ENCODE measurements at places on chromosomes 3 and 15.
A peak's percentile ranks its signal among the peaks of the same experiment; 100 is the strongest.

DNA sequence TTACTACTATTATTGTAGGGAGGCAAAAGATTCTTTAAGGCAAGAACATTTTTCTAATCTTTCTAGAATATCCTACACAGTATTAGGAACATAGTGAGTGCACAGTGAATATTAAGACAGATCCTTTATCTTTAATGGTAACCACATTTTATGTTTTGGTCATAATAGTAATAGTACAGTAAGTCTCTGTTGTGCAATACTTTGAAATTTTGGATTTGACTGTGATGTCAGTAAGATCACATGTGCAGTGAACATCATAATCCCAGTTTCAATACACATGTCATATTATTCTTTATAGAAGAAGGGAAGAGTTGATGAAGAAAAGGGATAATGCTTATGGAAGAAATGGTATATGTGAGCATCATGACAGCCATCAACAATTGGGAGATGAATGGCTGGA lies 10.7 kb downstream of the STT3B start:
- no peak for DNase-seq

DNA sequence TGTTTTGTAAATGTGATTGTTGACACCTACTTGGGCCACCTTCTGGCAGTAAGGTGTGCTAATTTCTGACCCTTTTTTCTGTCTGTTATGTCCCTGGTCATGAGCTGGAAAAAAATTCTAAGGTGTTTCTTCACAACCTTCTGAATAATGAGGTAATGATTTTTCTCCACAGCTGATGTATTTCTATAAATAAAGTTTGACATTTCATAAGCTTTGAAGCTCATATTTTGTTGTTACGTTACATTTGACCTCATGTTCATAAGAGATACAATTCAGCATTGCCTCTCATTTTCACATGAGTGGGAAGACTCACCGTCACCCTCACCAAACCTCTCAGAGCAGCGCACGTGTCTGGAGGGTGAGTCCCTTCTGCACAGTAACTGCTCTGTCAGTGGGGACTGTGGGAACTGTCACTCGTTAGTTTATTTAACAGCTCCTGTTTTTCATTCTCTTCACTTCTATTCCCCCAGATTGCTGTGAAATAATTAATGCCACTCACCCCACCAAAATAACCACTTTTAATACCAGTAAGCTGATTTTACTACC lies 140.9 kb downstream of the PLCL2 start:
- DNase-seq, result no peak

- DNase-seq, result peak; percentile 68
These were observed 89.6 kb downstream of the TMEM266 start for GRCh38 chr15:76149291-76149915.

GRCh38 chr3:138467931-138468330 lies 33.5 kb downstream of the ESYT3 start:
- DNase-seq, result no peak

DNA sequence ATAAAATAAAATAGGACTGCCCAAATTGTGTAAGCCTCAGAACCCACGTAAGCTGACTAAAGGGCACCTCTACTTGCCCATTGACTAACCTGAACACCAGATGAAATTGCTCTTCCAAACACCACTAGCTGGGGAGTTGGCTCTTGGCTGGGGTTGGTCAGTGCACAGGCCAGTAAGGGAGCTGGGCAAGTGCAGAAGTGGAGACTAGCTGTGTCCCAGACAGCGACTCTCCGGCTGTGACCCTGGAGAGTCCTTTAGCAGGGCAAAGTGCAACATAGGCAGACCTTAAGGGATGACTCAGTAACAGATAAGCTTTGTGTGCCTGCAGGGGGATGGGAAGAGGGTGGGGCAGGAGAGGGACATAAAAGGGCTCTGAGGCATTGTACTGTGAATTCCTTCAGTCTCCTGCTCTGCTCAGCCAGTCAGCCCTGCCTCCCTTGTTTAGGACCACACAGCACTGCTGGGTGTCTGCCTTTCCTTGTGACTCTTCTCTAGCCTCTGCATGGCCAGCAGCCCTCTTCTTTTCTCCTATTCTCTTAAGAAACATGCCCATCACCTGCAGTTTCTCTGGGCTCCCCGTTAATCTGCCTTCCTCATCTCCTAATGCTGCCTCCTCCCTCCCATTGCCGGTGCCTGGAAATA lies 13.2 kb downstream of the NR1I2 start:
- peak; percentile 33 for DNase-seq

DNA sequence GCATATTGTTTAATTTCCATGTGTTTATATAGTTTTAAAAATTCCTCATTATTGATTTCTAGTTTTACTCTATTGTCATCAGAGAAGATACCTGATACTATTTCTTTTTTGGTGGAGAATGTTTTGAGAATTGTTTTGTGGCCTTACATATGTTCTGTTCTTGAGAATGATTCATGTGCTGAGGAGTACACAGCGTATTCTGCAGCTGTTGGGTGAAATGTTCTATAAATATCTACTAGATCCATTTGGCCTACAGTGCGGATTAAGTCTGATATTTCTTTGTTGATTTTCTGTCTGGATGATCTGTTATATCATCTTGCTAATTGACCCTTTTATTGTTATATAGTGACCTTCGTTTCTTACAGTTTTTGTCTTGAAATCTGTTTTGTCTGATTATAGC lies 109.7 kb downstream of the UBE2E2 start:
- no peak for DNase-seq

DNA sequence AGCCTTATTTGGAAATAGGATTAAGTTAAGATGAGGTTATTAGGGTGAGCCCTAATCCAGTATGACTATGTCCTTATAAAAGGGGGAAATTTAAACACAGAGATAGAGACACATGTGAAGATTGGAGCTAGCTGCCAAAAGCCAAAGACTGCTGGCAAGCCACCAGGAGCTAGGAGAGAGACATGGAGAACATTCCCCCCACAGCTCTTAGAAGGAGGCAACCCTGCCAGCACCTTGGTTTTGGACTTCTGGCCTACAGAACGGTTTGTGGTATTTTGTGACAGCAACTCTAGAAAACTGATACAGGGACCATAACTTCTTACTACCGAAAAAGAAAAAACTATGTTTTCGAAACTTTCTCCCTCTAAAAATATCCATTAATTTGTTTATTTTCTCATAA lies 245.3 kb upstream of the RARB start:
- no peak for DNase-seq

GRCh38 chr3:58652624-58653023 lies 13.9 kb downstream of the FAM3D start:
- DNase-seq, result no peak

DNA sequence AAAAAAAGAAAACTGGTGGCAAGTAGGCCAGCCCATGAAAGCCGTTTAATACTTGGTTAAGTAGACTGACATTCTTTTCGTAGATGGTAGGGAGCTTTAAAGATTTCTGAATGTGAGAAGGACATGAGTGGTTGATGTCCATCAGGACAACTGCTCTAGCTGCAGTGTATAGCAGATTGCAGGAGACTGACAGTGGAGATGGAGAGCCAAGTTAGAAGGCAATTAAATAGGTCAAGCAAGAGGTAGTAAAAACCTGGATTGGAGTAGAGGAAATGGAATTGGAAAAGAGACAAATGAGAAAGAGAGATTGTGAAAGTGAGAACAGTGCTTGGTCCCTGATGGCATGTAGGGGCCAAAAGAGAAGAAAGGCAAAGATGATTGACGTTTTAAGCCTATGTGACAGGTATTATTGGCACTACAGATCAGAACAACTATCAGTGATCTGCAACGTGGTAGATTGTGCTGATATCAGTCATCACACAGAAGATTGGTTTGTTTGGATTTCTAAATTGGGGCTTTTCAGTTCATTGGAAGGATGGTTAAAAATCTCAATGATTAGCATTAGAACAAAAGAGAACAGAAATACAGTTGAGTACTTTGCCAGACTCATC lies 74.0 kb downstream of the CNTN4 start:
- DNase-seq, result no peak

DNA sequence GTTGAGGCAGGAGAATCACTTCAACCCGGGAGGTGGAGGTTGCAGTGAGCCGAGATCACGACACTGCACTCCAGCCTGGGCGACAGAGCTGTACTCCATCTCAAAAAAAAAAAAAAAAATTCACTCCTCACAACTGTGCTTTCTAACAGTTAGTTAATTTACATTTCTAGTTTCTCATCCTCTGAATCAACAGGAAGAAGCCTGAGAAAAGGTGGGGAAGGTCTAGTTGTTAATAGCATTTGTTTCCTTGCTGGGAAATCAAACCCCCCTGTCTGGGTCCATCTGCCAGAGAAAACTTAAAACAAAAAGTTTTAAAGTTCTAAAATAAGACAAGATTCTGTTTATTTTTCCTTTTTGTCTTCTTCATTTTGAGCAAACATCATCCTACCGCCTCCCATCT lies 62.3 kb downstream of the TMEM39A start:
- DNase-seq, result no peak

DNA sequence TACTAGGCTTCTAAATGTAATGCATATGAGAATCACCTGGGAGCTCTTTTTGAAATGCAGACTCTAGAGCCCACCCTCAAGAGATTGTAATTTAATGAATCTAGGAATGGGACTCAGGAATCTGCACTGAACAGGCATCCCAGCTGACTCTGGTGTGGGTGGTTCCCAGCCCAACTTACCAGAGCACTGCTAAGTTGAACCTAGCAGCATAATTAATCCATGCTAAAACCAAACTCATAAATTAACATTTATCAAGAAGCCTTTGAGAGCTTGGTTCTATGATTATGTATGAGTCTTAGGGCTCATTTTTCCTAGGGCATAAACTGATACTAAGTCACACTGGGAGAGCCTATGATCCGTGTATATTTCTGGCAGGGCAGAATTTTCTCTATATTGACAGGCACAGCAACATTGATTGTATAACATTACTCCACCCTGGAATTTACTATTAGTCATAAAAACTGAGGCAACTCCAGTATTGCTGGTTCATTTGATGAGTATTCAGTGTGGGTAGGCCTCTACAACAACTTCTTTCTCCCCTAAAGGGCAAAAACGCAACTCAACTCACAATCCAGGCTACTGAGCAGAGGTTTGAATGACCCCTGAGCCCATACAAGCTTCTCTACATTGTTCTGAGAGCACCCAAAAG lies 10.7 kb upstream of the CSTA start:
- peak; percentile 11 for DNase-seq

GRCh38 chr3:1179146-1179545 lies 86.3 kb downstream of the CNTN6 start:
- no peak for DNase-seq

GRCh38 chr15:63491116-63491827 lies 13.1 kb upstream of the USP3 start:
- no peak for DNase-seq

DNA sequence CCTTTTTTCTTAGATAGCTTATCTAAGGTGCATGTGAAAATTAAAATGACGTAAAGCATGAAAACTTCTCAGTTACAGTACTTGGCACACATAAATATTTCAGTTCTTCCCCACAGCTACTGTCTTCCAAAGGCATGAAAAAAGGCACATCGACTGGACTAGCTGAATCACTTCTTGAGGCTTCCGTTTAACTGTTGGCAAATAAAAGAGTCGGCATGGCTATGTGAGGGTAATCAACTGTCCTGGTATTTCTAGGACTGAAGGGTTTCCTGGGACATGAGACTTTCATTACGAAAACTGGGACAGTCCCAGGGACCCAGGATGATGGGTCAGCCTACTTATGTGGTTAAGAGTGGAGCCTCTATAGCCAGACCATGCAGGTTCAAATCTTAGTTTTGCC lies 168.2 kb downstream of the TPRG1 start:
- DNase-seq, result no peak

DNA sequence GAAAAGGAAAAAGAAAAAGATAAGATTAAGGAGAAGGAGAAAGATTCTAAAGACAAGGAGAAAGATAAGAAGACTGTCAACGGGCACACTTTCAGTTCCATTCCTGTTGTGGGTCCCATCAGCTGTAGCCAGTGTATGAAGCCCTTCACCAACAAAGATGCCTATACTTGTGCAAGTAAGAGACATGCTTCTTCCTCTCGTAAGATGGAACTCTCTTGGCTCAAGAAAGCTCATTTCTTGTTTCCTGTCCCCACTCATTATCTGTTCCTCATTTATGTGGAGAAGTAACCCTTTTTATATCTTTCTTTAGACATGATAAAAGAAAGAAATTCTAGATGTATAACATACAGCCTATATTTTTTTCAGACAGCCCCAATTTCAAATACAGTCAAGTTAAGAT lies 101.4 kb downstream of the KLHL25 start:
- no peak for DNase-seq

DNA sequence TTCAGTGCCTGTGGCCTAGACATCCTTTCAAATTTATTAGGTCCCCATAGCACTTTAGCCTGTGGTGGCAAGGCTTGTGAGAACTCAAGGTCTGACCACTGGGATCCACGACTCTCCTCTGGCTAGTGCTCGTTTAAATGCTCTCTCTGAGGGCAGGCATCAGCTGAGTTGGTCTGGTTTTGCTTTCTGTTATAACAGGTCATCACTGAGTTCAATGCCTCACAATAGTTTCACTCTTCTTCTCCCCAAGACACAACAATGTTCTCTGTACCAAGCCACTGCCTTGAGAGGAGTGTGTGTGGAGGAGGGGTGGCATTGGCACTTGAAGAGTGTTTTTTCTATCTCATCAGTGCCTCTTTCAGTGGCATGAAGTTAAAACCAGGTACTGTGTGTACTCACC lies 7.6 kb downstream of the OR5K4 start:
- no peak for DNase-seq

DNA sequence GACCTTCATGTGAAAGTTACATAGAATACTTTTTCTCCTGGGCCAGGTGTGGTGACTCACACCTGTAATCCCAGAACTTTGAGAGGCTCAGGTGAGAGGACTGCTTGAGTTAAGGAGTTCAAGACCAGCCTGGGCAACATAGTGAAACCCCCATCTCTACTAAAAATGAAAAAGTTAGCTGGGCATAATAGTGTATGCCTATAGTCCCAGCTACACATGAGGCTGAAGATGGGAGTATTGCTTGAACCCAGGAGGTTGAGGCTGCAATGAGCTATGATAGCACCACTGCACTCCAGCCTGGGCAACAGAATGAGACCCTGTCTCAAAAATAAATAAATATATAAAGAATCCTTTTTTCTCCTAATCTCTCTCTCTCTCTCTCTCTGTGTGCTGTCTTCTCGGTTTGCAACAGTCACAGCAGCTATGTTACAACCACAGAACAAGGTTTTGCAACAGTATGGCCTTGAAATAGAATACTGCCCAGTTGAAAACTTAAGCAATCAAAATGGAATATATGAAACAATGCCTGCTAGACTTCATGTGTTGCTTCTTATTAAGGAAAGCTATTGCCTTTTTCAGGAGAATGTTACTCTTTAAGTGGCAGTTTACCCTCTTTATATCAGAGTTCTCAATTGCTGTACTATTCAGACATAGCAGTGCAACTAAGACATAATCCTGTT lies 12.3 kb upstream of the DENND4A start:
- no peak for DNase-seq

- no peak for DNase-seq
These were observed 56.9 kb downstream of the TJP1 start for GRCh38 chr15:29765234-29765841.

DNA sequence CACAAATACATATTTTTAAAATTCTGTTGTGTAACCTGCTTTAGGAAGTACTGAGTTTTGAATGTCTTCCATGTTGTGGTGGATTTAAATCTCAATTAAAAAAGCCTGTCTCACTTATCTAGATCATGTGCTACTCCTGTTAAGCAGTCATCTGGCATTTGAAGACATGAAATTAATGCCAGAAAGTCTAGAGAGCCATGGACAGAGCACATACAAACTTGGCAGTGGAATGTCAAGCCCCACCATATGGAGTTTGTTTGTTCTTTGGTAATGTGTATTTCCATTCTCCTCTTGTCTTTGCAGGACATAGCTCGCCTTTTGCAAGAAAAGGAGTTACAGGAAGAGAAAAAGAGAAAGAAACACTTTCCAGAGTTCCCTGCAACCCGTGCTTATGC lies 39.3 kb upstream of the UTS2B start:
- no peak for DNase-seq

GRCh38 chr15:70582143-70582945 lies 181.0 kb downstream of the UACA start:
- DNase-seq, result peak; percentile 37
